ENCODE measurements at places on chromosomes 7 and 10.

DNA sequence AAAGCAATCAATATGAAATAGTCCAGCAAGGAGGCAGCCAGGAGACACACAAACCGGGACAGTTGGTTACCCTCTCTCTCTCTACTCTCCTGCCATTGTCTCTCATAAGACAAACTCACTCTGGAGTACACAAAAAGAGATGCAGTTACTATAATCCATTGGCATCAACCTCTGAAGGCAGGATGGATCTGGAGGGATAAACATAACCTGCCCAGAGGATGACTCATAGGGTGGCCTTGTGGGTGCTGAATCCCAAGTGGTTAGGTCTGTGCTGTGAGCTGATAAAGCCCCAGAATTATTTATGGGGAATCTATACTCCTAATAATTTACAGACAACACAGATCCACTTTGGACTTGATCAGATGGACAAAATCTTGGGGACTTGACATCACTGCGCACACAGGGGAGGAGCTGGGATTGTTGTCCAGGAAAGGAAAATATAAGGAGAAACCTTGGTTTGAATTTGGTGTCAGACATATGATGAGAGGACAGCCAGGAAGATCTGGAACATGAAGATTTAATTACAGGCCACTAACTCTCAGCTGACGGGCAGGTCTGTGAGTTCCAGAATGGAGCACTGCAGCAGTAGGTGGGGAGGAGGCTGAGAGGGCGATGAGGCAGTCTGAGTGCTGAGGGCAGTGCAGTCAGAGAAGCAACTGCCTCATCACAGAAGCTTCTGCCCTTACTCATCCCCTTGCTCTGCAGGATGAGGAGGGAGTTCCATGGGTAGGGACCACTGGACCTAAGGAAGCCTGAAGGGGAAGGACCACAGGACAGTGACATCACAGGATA is 113.9 kb upstream of the PRSS58 start:
- no peaks in the 10 kb centered on the region for H3K27me3 ChIP-seq
- H3K4me3 ChIP-seq = no peak overlapping the region
- DNase-seq = no peak
- H3K27ac ChIP-seq = no peak overlapping the region
- H3K4me1 ChIP-seq = no peaks in the 10 kb centered on the region

GRCh38 chr7:88789480-88790064 is 6.0 kb downstream of the TEX47 start:
- H3K27me3 ChIP-seq = no peaks in the 10 kb centered on the region
- no peaks in the 10 kb centered on the region for H3K36me3 ChIP-seq
- no peak overlapping the region for H3K27ac ChIP-seq
- no peak overlapping the region for H3K4me3 ChIP-seq
- DNase-seq = no peak

- H3K27ac ChIP-seq = peak overlapping the region; percentile 19
- no peak overlapping the region for H3K4me3 ChIP-seq
- no peaks in the 10 kb centered on the region for H3K4me1 ChIP-seq
- H3K27me3 ChIP-seq = no peaks in the 10 kb centered on the region
- no peak for DNase-seq
Observed at GRCh38 chr7:2757904-2758672, 70.1 kb downstream of the AMZ1 start.

GRCh38 chr7:41065663-41066062 is 637.2 kb downstream of the INHBA start:
- H3K4me1 ChIP-seq = no peaks in the 10 kb centered on the region
- no peak overlapping the region for H3K27ac ChIP-seq
- no peak for DNase-seq
- no peaks in the 10 kb centered on the region for H3K36me3 ChIP-seq

DNA sequence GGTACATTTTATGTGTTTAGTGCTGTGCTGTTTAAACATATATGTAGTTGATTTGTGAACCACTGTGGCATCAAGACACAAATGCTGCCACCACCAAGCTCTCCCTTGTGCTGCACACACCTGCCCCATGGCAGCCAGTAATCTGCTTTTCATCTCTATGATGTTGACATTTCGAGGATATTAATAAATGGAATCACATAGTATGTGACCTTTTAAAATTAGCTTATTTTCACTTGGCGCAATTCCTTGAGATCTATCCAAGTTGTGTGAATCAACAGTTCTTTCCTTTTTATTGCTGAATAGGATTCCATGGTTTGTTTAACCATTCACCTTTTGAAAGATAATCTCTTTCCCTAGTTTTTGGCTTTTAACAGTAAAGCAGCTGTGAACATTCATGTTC is 73.1 kb downstream of the BMPR1A start:
- no peak overlapping the region for H3K4me3 ChIP-seq
- no peaks in the 10 kb centered on the region for H3K4me1 ChIP-seq

- no peak for DNase-seq
- no peaks in the 10 kb centered on the region for H3K36me3 ChIP-seq
- no peak overlapping the region for H3K27ac ChIP-seq
Observed at GRCh38 chr7:1423264-1423811, 35.9 kb downstream of the MICALL2 start.

GRCh38 chr7:30027065-30027456 is 559 bp upstream of the FKBP14 start:
- peaks cover 9% of the 10 kb centered on the region for H3K4me1 ChIP-seq
- no peaks in the 10 kb centered on the region for H3K27me3 ChIP-seq
- H3K27ac ChIP-seq = peak overlapping the region; percentile 61

DNA sequence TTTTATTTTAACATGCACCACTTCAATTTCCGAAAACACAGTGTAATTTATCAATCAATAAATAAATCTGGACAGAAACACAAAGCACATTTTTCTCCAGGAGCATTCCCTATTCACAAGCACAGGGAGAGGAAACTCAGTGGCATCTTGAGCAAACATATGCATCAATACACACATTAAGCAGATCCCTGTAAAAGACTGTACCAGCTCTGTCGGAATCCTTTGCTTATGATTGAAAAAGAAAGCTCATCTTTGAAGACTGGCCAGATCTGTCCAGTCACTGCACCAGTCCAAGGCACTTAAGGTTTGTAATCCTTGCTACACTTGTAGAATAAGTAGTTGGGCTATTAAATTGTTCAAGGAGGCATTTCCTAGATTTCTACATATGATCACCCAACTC is 343.9 kb downstream of the BMPER start:
- no peak overlapping the region for H3K4me3 ChIP-seq
- no peaks in the 10 kb centered on the region for H3K36me3 ChIP-seq
- DNase-seq = no peak

- no peak overlapping the region for H3K4me3 ChIP-seq
- no peak for DNase-seq
- H3K4me1 ChIP-seq = no peaks in the 10 kb centered on the region
- no peaks in the 10 kb centered on the region for H3K36me3 ChIP-seq
- no peaks in the 10 kb centered on the region for H3K27me3 ChIP-seq
- no peak overlapping the region for H3K27ac ChIP-seq
Observed at GRCh38 chr7:138116141-138116540, 39.9 kb downstream of the AKR1D1 start.

- no peaks in the 10 kb centered on the region for H3K36me3 ChIP-seq
- no peak for DNase-seq
- peaks cover 3% of the 10 kb centered on the region for H3K4me1 ChIP-seq
Observed at GRCh38 chr7:36262309-36263094, 109.4 kb downstream of the EEPD1 start.

DNA sequence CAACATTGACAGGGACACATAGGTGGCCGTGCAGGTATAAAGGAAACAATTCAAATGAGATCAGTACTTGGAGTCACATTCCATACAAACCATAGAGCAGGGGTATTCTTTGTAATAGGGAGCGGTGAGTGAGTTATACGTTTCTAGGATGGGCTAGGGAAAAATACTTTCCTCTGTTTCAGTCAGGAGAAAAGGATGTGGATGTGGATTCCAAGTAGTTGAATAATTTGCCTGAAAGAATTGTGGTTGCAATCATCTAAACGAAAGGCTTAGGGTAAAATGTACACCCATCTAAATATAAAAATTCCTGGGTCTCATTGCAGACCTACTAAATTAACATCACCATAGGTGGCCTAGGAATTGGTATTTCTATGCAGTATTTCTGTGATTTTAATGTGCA is 270.7 kb upstream of the IGFBP3 start:
- no peaks in the 10 kb centered on the region for H3K27me3 ChIP-seq
- no peak overlapping the region for H3K27ac ChIP-seq
- H3K4me3 ChIP-seq = no peak overlapping the region
- H3K36me3 ChIP-seq = no peaks in the 10 kb centered on the region
- no peak for DNase-seq

DNA sequence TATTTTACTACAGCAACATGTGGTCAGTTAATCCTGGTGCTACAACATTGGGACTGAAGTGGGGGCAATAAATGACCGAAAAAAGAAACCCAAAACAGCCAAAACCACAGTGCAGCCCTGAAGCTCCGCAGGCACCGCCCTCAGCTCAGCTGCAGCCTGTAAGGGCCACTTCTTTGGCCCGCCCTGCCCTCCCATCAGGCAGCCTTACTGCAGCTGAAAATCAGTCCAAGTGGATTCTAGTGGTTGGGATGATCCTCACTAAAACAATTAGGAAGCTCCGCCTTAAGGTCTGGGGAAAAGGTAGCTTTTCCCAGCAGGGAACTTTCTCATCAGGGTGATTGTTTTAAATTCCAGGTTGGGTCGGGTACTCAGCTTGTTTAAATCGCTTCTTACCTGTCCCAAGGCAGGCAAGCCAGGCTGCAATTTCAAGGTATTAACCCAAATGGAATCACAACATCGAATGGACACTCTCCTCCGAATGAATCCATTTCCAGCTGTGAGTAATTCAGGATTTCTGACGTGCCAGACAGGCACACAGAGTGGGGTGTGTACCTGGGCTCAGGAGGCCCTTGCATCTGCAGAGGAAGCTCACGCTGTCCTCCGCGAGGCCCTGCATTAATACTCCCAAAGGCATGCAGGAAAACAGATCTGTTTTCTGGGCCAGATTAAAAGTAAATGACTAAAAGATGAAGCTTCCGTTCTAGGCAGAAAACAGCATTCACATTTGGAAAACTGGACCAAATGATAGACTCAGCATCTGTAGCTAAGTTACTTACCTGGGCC is 104.3 kb downstream of the CREB5 start:
- no peak overlapping the region for H3K27ac ChIP-seq
- peaks cover 4% of the 10 kb centered on the region for H3K27me3 ChIP-seq

DNA sequence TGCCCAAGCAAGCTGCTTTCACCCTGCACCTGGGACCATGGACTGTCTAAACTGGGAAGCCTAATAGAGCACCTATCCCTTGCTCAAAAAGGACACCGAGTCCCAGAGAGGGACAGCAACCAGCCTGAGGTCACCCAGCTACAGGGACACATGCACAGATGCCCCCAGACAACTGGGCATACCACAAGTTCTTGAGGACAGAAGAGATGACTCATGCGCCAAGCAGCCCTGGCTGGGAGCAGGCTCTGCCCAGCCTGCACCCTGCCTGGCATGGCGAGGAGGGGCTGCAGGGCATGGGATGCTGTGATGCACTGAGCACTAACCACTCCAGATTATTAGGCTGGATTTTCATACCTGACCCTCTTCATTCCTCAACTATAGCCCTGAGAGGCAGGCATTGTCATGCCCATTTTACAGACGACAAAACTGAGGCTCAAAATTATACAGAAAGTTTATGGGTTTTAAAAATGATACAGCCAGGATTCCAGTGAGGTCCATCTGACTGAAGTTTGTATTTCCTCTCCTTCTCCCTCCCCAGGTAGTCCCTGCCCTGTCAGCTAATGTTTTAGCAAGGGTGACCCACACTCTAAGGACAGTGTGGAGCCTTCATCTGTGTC is 289.3 kb upstream of the ZMIZ1 start:
- no peak overlapping the region for H3K27ac ChIP-seq
- DNase-seq = no peak
- H3K27me3 ChIP-seq = no peaks in the 10 kb centered on the region
- H3K36me3 ChIP-seq = no peaks in the 10 kb centered on the region

DNA sequence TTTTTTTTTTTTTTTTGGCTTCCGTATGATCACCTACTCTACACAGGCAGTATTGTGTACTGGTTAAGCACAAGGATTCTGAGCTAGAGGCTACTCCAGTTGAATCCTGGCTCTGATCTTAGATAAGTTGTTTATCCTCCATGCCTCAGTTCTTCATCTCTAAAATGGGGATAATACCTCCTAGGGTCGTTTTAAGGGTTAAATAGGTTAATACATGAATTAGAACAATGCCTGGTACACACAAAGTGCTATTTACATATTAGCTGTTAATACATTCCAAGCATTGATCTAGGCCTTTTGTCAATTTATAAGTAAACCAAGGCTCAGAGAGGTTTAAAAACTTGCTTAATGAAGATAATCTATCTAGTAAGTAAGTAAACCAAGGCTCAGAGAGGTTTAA is 59.0 kb downstream of the ST7 start:
- peaks cover 7% of the 10 kb centered on the region for H3K27me3 ChIP-seq
- no peak overlapping the region for H3K4me3 ChIP-seq
- no peaks in the 10 kb centered on the region for H3K36me3 ChIP-seq
- H3K4me1 ChIP-seq = peaks cover 48% of the 10 kb centered on the region
- no peak overlapping the region for H3K27ac ChIP-seq

GRCh38 chr7:10634239-10634638 is 339.4 kb upstream of the PHF14 start:
- no peaks in the 10 kb centered on the region for H3K4me1 ChIP-seq
- no peak overlapping the region for H3K27ac ChIP-seq
- H3K4me3 ChIP-seq = no peak overlapping the region
- no peaks in the 10 kb centered on the region for H3K36me3 ChIP-seq
- no peak for DNase-seq
- H3K27me3 ChIP-seq = no peaks in the 10 kb centered on the region

DNA sequence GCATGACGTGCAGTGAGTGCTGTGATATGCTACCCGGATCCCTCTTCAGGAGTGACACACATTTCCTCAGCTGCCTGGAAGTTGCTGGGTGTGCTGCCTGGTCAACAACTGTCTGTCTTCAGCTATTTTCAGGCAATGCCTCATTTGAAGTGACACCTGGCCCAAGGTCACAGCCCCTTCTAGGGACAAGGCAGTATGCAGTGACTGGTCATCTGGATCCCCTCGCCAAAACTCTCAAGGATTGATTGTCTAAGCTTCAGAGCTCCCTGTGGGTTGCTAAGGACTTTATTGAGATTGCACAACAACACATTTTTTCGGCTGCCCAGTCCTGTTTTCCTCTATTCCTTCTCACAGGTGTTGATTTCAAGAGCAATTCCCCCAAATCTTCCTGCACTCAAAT is 108.8 kb downstream of the GNAI1 start:
- no peak for DNase-seq
- H3K27ac ChIP-seq = no peak overlapping the region
- H3K36me3 ChIP-seq = no peaks in the 10 kb centered on the region
- no peak overlapping the region for H3K4me3 ChIP-seq
- no peaks in the 10 kb centered on the region for H3K27me3 ChIP-seq
- no peaks in the 10 kb centered on the region for H3K4me1 ChIP-seq

GRCh38 chr10:69359594-69359993 is 57.1 kb downstream of the TACR2 start:
- H3K4me3 ChIP-seq = peak overlapping the region; percentile 66
- H3K4me1 ChIP-seq = peaks cover 58% of the 10 kb centered on the region
- H3K27ac ChIP-seq = peak overlapping the region; percentile 40
- no peaks in the 10 kb centered on the region for H3K27me3 ChIP-seq
- H3K36me3 ChIP-seq = peaks cover 28% of the 10 kb centered on the region

- peaks cover 3% of the 10 kb centered on the region for H3K36me3 ChIP-seq
- H3K4me1 ChIP-seq = no peaks in the 10 kb centered on the region
- H3K27me3 ChIP-seq = no peaks in the 10 kb centered on the region
- H3K4me3 ChIP-seq = no peak overlapping the region
- H3K27ac ChIP-seq = no peak overlapping the region
Observed at GRCh38 chr7:87330942-87331341, 14.5 kb upstream of the CROT start.

All from T-cell (primary cell).